ENCODE measurements at places on chromosomes 7 and 10.
A peak's percentile ranks its signal among the peaks of the same experiment; 100 is the strongest.

DNA sequence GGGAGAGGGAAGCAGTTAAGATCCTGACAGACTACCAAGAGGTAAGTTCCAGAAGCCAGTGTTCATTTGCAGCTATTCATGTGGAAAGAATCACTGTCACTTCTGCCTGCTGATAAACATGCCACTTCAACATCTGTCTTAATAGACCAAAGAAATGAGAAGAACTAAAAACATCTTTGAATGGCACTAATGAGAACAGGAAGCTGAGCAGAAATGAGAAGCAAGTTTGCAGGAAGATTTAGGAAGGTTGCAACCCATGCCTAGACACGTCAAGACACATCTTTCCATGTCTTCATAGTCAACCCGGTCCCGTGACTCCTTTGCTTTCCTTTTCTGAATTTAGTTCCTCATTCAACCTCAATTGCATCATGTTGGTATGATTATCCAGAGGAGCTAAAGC lies 180.0 kb downstream of the PDE1C start:
- DNase-seq = peak; percentile 39

DNA sequence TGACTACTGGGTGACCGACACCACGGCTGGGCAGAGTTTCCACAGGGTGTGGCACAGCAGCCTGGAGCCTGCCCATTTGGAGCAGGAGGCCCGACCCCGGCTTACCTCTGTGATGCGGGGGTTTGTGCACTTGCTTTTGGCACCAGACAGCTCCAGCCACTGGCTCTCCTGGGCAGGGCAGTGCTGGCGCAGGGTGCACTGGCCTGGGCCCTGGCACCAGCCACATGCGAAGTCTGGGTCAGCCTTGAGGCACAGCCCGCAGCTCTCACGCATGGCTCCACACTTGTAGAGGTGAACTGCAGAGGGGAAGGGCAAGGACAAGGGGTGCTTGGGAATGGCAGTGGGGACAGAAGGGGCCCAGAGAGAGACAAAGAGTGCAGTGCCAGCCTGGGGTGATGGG lies 373.7 kb downstream of the PLXNA4 start:
- DNase-seq = no peak

GRCh38 chr10:105988848-105989247 lies 1175.7 kb downstream of the SORCS1 start:
- no peak for DNase-seq

GRCh38 chr10:104641937-104642657 lies 1.0 kb downstream of the SORCS3 start:
- DNase-seq = no peak

DNA sequence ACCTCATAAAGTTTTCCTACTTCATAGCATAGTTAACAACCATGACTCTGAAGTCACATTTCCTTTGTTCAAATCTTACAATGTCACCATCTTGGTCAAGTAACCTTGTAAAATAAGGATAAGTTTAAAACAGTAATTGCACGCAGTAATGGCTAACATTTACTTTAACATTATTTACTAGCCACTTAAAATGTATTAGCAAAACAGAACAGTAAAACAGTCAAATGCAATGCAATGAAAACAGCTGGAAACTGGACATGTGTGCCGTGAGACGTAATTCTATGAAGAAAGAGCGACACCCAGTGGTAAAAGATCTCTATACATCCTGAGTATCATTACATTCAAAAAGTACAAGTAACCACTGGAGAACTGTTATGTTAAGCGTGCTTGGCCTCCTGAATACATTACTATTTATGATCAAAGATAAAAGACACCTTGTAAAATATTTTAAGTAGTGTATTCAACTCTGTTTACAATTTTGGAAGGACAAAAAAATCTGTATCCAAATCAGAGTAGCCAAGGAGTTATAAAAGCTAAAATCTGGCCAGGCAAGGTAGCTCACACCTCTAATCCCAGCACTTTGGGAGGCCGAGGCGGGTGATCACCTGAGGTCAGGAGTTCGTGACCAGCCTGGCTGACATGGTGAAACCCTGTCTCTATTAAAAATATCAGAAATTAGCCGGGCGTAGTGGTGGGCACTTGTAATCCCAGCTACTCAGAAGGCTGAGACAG lies 27.2 kb downstream of the ATE1 start:
- DNase-seq = no peak

- DNase-seq = no peak
Observed at GRCh38 chr7:80134536-80135308, at the start of gene GNAI1. GNAI1 (plus strand) TSS chr7:80134831; CDS start chr7:80135161, 330 bp downstream.

- no peak for DNase-seq
Observed at GRCh38 chr10:31058795-31059703, 27.4 kb upstream of the ZNF438 start.

- no peak for DNase-seq
Observed at GRCh38 chr10:20744821-20745220, 152.3 kb downstream of the NEBL start.

GRCh38 chr7:20513897-20514296 lies 101.6 kb upstream of the ABCB5 start:
- DNase-seq = no peak

GRCh38 chr7:80288175-80289122 lies 153.8 kb downstream of the GNAI1 start:
- no peak for DNase-seq

DNA sequence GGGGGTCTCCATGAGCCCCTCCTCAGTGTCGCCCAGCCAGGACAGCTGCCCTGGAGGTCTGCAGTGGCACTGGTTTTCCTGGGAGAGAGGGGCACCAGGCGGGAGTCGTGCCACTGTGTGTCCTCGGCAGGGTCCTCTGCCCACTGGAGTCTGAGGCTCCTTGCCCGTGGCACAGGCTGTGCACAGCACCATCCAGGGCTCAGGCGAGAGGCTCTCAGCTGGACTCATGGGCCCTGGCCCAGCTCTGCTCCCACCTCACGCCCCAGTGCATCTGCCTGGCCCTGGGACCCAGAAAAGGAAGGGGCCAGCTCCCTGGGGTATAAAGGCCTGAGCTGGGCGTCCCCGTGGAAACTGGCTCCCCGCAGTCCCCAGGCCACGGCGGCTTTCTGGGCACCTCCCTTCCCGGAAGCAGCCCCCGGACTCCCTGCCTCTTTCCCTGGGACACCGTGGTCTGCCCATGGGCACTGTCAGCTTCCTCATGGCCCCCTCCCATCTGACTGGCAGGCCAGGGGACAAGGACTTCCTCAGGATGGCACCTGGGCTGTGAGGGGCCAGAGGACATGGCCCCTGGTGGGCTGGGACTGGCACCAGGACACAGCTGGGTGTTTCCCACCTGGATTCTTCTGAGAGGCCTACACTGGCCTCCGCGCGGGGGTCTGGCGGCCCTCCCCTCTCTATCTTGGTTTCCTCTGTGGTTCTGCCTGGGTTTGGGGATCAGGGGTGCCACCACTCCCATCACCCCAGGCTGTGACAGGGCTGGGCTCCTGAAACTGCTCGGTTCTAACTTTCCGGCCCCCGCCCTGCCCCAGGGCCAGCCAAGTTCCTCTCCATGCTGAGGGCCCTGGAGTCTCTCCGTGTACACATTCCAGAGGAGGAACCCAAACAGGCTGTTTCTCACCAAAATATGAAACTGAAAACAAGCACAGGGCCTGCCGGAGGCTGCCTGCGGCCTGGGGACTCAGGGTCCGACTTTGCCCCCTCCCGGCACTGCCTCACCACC lies 5.5 kb downstream of the FOXL3 start:
- DNase-seq = no peak

DNA sequence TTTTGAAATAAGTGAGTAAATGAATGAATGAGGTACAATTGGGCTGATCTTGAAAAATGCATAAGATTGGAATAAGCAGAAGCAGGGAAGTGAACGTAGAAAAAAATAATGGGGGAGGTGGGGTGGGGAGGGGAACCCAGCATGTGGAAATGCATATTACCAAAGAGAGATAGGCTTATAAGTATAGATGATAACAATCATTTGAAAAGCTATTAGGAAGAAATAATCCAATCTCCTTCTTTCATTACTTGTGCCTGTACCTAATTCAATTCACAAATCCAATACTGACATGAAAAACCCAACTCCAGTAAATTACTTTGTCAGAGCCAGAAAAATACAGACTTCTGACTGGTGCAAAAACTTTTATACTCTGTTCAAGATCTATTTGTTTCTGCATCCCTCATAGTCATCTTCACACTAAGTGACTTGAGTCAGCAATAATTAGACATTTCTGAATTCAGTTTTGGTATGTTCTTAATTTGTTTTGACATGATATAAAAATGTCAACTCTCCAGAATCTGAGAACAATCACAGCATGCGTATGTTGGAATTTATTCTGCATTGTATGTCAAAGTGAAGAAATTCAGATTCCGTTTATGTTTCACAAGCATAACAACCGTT lies 99.2 kb downstream of the IQUB start:
- DNase-seq = no peak

- no peak for DNase-seq
Observed at GRCh38 chr7:134184767-134185166, 57.6 kb downstream of the LRGUK start.

DNA sequence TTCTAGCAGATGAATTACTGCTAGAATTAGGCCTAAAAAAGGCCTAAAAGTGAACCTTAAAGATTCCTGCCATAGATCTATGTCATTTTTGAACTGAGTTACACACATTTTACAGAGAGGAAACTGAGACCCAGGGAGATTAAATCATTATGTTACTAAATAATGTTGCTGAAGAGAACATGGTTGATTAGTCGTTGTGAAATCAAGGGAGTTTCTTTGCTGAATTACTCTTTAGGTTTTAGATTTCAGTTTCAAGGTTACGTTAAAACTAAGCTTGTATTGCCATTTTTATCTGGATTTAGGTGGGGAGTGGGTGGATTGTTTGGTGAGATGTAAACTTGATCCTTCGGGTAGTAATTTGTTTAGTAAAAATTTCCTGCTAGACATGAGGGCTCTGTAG lies 21.3 kb downstream of the CDK14 start:
- no peak for DNase-seq

- DNase-seq = no peak
Observed at GRCh38 chr7:90187507-90188050, 24.0 kb upstream of the STEAP2 start.

- peak; percentile 46 for DNase-seq
Observed at GRCh38 chr10:14601872-14602725, 172.6 kb downstream of the FAM107B start.

DNA sequence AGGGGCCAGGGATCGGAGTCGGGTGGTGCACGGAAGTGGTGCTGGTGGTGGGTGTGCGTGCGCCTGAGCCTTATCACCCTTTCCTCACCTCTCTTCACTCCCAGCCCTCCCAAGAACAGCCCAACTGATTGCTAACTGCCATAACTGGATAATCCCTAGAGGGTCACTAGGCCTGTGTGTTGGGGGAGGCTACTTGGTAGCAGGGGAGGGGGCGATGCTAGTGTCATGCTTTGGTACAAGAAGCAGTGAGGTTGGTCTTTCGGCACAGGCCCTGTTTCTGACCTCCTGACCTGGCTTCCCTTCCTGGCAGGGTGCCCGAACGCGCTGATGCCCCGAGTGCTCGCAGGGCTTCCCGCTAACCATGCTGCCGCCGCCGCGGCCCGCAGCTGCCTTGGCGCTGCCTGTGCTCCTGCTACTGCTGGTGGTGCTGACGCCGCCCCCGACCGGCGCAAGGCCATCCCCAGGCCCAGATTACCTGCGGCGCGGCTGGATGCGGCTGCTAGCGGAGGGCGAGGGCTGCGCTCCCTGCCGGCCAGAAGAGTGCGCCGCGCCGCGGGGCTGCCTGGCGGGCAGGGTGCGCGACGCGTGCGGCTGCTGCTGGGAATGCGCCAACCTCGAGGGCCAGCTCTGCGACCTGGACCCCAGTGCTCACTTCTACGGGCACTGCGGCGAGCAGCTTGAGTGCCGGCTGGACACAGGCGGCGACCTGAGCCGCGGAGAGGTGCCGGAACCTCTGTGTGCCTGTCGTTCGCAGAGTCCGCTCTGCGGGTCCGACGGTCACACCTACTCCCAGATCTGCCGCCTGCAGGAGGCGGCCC lies 652 bp downstream of the KAZALD1 start:
- DNase-seq = no peak

DNA sequence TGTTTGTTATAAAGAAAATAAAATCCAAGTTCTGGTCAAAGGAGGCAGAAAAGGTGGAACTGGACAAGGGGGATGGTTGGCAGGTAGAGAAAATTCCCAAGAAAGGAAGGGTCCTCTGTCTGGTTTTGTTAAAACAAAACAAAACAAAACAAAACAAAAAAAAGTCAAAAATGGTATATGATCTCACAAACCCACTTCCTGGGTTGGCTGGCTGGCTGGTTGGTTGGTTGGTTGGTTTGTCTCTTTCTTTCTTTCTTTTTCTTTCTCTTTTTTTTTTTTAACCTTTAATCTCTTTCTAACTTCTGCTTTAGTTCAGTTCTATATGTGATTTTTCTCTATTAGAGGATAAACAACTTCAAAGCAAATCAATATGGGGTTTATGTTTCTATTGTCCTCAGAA lies 41.1 kb upstream of the CPN1 start:
- no peak for DNase-seq

DNA sequence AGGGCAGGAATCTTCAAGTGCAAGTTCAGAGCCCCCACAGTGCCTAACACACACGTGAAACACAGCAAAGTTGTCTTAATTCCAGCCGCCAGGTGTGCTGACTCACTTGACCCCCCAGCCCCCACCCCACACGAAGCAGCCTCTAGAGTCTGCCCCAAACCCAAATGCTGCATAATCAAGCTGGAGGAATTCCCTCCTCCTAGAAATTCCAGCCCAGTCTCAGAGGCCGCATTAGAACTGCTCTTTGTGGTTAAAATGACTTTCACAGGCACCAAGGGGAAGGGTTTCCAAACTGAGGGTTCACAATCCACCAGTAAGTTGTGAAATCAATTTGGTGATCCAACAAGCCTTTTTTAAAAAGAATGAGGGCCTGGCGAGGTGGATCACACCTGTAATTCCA lies 67.0 kb upstream of the PLXNA4 start:
- DNase-seq = no peak
